Gastrocnemius medialis (tissue), 4 donors: ENCODE measurements at places on chromosomes 7 and 10.
A peak's percentile ranks its signal among the peaks of the same experiment; 100 is the strongest.

DNA sequence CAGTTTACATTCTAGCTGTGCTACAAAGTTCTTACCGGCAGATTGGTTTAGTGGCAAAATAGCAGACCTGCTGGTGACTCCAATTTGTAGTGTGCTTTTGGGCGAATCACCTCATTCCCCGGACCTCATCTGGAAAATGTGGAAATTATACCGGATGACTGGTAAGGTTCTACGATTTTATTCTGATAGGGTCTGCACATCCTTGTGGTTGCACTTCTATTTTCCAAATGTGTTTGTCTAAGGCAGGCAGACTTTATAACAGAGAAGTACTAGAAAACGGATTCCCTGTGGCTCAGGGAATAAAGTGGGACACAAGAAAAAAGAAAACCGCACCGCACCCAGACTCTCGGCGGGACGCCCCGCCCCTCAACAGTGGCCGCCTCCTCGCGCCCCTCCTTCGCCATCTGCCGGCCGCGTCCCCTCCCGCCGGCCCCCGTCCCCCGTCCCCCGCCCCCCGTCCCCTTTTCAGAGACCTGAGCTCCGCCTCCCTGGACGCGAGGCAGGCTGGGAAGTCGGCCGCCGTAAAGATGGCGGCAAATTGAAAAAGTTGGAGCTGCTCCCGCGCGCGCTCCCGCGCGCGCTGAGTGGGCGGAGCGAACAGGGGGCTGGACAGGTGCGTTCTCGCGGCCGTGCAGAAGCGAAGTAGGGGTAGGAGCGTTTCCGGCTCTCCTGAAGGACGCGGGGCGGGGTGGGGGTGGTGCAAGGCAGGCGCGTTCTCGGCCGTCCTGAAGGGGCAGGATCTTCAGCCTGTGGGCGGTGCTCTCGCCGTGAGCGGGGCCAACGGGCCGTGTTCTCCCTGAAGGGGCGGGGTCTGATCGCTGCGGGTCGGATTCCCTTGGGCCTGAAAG is 532 bp upstream of the CCM2 start:
- H3K4me3 ChIP-seq: peak overlapping the region; percentile 64
- H3K4me1 ChIP-seq: peaks cover 21% of the 10 kb centered on the region

DNA sequence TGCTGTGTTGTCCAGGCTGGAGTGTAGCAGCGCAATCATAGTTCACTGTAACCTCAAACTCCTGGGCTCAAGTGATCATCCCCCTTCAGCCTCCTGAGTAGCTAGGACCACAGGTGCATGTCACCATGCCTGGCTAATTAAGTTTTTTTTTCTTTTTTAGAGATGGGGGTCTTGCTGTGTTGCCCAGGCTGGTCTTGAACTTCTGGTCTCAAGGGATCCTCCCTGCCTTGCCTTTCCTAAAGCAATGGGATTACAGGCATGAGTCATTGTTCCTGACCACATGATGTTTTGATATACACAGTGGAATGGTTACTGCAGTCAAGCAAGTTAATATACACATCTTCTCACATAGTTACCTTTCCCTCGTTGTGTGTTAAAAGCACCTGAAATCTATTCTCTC is 140.3 kb downstream of the GPR85 start:
- no peak for DNase-seq
- no peaks in the 10 kb centered on the region for H3K27me3 ChIP-seq
- no peak overlapping the region for H3K4me3 ChIP-seq
- no peaks in the 10 kb centered on the region for H3K36me3 ChIP-seq

DNA sequence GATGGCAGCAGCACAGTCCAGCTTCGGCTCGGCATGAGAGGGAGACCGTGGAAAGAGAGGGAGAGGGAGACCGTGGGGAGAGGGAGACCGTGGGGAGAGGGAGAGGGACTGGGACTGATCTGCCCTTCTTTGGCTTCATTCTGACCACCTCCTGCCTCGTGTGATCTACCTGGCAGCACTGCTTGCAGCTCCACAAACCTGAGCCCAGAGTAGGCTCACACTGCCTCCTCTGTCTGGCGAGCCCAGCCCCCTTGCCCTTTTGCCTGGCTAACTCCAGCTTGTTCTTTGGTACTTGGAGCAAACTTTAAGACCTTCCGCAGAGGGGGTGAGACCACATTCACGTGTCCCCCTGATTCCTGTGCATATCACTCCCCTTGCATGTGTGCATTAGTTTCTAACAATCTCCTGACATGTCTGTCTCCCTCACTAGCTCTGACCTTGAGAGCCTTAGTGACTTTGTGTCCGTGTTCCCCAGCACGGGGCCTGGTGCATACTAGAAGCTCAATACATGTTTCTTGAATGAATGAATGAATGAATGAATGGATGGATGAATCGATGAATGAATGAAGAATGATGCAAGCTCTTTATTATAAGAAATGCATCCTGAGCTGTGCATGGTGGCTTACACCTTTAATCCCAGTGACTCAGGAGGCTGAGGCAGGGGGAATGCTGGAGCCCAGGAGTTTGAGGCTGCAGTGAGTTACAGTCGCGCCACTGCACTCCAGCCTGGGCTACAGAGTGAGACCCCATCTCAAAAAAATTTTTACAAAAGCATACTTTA is 31.2 kb downstream of the UBTD1 start:
- no peak for DNase-seq
- H3K36me3 ChIP-seq: no peaks in the 10 kb centered on the region

- peaks cover 7% of the 10 kb centered on the region for H3K4me1 ChIP-seq
- peak overlapping the region; percentile 37 for H3K27ac ChIP-seq
- H3K4me3 ChIP-seq: no peak overlapping the region
- DNase-seq: no peak
These were observed 13.5 kb downstream of the PRF1 start for GRCh38 chr10:70588859-70589570.

- H3K27ac ChIP-seq: no peak overlapping the region
- H3K27me3 ChIP-seq: no peaks in the 10 kb centered on the region
- H3K4me3 ChIP-seq: no peak overlapping the region
- DNase-seq: no peak
- H3K4me1 ChIP-seq: no peaks in the 10 kb centered on the region
These were observed 59.8 kb upstream of the TES start for GRCh38 chr7:116150588-116150987.

DNA sequence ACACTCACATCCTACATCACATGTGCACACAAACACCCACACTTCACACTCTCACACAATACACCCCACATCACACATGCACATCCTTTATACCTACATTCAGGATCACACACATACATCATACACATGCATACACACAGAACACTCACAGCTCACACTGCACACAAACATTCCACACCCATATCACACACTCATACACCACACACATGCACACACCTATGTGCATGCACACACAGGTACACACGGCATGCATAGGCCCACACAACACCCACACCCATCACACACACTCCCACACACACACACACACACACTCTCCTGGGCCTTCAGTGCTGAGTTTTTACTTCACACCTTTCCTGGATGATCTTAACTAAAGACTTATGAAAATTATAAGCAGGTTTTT is 220.5 kb downstream of the DNAJB6 start:
- H3K4me1 ChIP-seq: no peaks in the 10 kb centered on the region
- H3K36me3 ChIP-seq: no peaks in the 10 kb centered on the region
- H3K27me3 ChIP-seq: no peaks in the 10 kb centered on the region
- no peak for DNase-seq

GRCh38 chr10:121648493-121648892 is 50.2 kb upstream of the FGFR2 start:
- DNase-seq: no peak
- H3K36me3 ChIP-seq: no peaks in the 10 kb centered on the region
- no peaks in the 10 kb centered on the region for H3K4me1 ChIP-seq
- no peak overlapping the region for H3K27ac ChIP-seq
- H3K27me3 ChIP-seq: no peaks in the 10 kb centered on the region
- H3K4me3 ChIP-seq: no peak overlapping the region

DNA sequence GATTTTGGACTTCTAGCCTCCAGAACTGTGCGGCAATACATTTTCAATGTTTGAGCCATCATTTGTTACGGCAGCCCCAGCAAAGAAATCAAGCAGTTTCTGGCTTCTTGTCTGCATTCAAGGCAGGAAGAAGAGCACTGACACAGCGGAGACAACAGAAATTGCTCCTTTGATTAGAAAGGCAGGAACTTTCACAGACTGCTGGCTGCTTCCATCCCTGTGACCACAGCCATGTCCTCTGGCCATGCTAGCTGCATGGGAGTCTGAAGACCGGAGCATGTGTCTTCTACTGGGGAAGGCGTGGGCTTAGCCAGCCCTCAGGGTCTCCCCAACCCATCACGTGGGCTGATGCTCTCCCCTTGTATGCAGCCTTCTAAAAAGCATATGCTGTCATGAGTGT is 19.1 kb downstream of the C10orf71 start:
- H3K4me3 ChIP-seq: no peak overlapping the region
- H3K27me3 ChIP-seq: no peaks in the 10 kb centered on the region
- no peak for DNase-seq

GRCh38 chr10:33521062-33521461 is 186.6 kb upstream of the NRP1 start:
- no peak overlapping the region for H3K4me3 ChIP-seq
- no peak for DNase-seq
- no peak overlapping the region for H3K27ac ChIP-seq

- no peak overlapping the region for H3K27ac ChIP-seq
- DNase-seq: no peak
- H3K4me3 ChIP-seq: no peak overlapping the region
- H3K4me1 ChIP-seq: no peaks in the 10 kb centered on the region
These were observed 122.4 kb downstream of the PLXNA4 start for GRCh38 chr7:132453826-132454225.

DNA sequence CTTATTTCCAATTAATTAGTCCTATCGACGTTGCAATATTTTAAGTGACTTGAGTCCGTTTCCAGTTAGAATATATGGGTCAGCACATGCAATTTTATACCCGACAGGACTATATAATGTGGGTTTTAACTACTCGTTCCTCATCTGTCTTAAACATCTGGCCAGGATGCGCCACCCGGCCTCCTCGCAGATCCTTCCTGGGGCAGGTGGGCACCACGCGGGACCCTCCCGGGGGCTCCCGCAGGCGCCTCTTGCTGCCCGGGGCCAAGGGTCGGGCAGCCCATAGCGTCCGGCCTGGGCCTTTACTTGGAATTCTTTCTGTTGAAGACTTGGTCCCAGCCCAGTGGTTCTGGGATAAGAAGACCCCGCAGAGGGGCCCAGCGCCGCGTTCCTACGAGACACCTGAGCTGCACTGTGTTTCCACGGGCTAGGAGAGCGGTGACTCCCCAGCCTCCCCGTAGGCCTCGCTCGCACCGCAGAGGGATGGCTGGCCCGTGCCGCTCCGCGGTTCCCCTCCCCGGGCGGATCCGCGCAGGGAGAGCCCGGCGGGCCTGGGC is 10.1 kb upstream of the MNX1 start:
- peaks cover 99% of the 10 kb centered on the region for H3K27me3 ChIP-seq
- no peak overlapping the region for H3K27ac ChIP-seq
- DNase-seq: no peak
- H3K36me3 ChIP-seq: no peaks in the 10 kb centered on the region

DNA sequence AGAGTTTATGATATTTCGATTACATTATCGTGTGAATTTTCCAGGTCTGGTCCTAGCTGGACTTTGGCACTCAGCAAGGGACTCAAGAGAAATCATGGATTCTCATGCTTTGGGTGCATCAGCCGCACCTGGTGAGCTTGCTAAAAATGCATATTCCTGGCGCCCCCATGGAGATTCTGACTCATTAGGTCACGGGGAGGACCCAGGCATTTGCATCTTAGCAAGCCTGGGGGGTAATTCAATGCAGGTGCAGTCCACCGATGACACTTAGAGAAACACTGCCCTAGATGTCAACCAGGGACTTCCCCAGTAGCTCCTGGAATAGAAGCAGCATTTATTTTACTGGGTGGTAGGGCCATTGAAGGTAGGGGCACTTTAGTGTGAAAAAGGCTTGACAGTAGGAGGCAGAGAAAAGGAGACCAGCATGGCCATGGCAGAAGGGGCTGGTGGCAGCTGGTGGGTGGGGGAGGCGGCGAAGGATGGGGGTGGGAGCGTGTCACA is 29.9 kb upstream of the PDCD4 start:
- H3K4me1 ChIP-seq: peaks cover 15% of the 10 kb centered on the region
- H3K27me3 ChIP-seq: no peaks in the 10 kb centered on the region
- H3K27ac ChIP-seq: no peak overlapping the region
- no peak for DNase-seq
- H3K4me3 ChIP-seq: no peak overlapping the region
- no peaks in the 10 kb centered on the region for H3K36me3 ChIP-seq

DNA sequence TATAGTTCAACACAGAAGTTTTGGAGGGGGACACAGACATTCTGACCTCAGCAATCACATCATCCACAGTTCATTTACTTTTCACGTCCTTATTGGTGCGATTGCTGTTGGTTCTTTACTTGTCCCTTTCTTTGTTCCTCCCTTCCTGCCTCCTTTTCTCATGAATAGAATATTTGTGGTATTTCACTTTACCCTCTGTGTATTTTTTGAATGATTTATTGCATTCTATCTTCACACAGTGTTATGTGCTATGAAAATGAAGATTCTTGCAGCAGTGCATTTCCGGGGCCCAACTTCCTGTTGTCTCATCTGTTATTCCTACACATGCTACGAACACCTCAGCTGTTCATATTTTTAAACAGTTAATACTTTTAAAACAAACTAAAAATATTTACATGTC is 179.6 kb downstream of the ZMYND11 start:
- no peak for DNase-seq
- H3K4me1 ChIP-seq: no peaks in the 10 kb centered on the region
- H3K27ac ChIP-seq: no peak overlapping the region
- H3K36me3 ChIP-seq: no peaks in the 10 kb centered on the region
- H3K27me3 ChIP-seq: no peaks in the 10 kb centered on the region
- H3K4me3 ChIP-seq: no peak overlapping the region

GRCh38 chr10:29473406-29474100 is 161.2 kb downstream of the SVIL start:
- no peak overlapping the region for H3K4me3 ChIP-seq
- peak overlapping the region; percentile 86 for H3K27ac ChIP-seq
- no peaks in the 10 kb centered on the region for H3K36me3 ChIP-seq
- H3K4me1 ChIP-seq: peaks cover 67% of the 10 kb centered on the region
- peak; percentile 65 for DNase-seq

DNA sequence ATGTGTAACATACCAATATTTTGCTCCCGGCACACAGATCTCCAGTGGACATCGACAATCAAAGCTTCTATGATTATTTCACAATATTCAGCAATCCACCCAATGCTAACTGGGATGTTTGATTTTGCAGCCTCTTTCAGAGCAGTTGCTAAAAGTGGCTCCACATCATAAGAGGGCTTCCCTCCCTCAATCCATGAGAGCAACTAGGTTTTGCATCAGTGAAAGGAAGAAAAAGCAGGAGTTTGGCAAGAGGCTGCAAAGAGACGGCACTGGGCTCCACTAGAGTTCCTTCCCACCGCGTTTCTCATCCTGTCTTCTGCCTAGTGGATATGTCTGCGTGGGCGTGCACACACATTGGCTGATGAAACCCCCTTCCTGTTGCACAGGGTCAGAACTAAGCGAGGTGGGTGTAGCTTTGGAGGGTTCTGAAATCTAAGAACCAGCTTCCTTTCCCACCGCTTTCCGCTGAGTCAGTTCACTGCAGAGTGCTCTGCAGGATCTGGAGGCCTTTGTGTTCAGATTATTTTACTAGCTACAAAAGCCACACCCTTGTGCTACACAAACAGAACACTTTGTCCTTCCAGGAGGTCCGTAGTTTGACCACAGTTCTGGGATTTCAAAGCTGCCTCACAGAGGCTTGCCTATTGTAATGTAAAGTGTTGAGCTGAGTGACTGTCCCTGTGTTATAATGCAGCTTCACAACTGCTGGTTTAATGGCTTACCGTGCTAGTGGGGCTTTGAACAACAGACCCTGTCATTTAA is 28.1 kb downstream of the ARL4A start:
- H3K4me3 ChIP-seq: peak overlapping the region; percentile 42
- peaks cover 82% of the 10 kb centered on the region for H3K4me1 ChIP-seq
- no peaks in the 10 kb centered on the region for H3K36me3 ChIP-seq
- no peaks in the 10 kb centered on the region for H3K27me3 ChIP-seq
- peak overlapping the region; percentile 83 for H3K27ac ChIP-seq
